ENCODE measurements at places on chromosomes 7 and 10.

DNA sequence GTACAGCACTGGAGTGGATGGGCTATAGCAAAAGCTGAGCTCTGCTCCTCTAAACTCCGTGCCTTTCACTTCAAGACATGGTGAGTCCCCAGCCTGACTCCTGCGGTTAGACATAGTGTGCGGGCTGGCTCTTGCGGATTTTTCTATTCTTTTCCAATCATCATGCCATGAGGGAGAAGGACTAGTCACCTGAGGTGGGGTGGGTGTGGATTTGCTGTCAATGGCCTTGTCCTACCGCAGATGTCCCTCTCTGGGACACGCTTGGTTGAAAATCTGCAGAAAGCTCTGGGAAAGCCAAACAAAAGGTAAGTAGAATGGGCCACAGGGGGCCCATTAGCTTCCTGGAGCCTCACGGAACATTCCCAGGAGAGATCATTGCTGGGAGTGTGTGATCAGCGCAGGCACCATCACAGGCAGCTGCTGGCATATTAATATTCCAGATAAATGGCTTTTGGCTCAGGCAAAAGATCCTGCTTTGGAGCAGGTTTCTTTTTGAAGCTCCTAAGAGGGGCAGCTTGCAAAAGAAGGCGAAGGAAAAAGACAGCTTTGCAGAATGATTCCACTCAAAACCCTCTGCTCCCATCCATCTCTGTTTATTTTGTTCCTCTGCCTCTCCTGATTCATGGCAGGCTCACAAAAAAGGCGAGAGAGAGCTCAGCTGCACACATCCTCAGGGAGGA lies 509.0 kb upstream of the ZMIZ1 start:
- DNase-seq: no peak

DNA sequence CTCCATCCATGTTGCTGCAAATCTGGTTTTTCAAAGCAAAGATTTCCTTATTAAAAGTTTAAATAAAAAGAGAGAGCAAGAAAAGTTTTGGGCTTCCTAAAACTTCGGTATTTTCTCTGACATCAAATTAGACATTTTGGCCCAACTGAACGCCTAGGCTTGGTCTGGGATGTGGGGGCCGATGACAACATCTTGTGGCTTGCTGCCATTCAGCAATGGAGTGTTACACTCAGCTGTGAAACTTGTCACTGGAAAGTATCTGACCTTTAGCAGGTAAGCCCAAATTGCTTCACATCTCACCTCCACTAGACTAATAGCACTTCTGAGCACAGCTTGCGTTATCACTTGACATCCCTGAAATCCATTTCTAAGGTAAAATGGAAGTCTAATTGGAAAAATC lies 320.6 kb downstream of the GATA3 start:
- no peak for DNase-seq

DNA sequence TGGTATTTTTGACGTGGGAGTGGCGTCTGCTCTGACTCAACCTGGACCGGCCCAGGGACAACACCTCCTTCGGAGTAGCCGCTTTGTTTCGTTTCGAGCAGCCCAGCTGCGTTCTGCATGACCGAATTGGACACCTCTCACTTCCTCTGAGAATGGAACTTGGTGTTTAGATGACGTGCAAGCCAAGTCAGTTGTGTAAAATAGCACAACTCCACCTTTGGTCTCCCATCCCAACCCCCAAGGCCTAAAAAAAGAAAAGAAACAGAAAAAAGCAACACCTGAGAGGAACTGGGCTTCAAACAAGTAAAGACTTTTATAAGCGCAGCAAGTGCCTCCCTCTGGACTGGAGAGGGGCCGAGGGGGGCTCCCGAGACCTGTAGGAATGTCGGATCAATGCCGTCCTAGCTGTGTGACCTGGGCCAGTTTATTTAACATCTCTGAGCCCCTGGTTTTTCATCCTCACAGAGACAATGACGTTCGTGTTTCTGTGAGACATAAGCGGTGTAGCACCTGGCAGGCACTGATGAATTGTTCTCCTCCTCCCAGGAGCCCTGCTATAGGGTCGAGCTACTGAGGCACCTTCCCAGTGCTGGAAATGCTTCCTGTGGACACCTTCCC lies 52.0 kb upstream of the SMNDC1 start:
- peak; percentile 23 for DNase-seq

- no peak for DNase-seq
These were observed at the start of gene PCBD1 for GRCh38 chr10:70887804-70888800. PCBD1 (minus strand) TSS chr10:70888565; CDS start chr10:70888533, 32 bp downstream.

DNA sequence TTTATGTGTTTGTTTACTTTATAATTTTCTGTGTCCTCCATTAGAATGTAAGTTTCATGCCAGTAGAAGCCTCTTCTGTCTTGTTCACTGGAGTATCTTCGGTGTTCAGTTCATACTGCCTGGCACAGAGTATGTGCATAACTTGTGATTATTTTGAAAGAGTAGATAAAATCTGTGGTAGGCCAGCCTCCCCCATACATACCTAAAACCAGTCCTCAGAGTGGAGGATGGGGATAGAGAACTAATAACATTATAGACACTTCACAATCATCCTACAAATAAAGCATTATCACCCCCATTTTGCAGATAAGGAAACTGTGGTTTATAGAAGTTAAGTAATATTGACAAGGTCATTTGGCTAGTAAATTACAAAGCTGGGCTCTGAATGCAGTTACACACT lies 28.0 kb downstream of the VIM start:
- DNase-seq: no peak

- DNase-seq: no peak
These were observed 14.9 kb downstream of the ARHGAP19 start for GRCh38 chr10:97277551-97277950.

- no peak for DNase-seq
These were observed 47.2 kb downstream of the TMEM270 start for GRCh38 chr7:73908123-73908611.

DNA sequence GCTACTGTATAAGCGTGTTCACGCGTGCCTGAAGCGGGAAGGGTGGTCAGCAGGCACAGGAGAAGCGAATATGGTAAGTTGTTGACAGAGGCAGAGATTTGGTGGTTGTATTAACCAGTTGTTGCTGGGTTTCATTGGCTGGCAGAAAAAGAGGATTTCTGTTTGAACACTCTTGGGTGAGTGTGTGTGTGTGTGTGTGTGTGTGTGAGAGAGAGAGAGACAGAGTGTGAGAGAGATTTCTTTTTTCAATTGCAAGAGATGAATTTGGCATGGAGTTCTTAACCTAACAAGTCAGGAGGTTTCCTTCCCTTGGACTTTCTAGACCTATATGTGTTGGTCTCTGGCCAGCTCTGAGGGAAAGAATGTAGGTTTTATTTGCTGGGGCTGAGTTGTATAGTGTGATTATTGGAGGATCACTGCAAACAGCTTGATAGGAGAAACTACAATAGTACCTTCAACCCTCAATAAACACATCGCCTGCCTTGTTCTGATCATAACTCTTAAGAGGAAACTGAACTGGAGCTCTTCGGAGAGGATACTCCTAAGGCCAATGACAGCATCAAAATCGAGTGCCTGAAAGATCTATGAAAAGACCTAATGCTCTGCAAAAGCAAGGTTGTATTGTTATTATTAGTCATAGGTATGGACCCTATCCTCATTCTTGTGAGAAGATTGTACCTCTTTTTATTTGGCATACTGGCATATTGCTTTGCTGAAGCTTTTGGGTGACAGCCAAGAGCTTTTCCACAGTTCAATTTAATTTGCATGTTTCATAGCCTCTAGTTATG lies 1.2 kb downstream of the MCU start:
- no peak for DNase-seq

DNA sequence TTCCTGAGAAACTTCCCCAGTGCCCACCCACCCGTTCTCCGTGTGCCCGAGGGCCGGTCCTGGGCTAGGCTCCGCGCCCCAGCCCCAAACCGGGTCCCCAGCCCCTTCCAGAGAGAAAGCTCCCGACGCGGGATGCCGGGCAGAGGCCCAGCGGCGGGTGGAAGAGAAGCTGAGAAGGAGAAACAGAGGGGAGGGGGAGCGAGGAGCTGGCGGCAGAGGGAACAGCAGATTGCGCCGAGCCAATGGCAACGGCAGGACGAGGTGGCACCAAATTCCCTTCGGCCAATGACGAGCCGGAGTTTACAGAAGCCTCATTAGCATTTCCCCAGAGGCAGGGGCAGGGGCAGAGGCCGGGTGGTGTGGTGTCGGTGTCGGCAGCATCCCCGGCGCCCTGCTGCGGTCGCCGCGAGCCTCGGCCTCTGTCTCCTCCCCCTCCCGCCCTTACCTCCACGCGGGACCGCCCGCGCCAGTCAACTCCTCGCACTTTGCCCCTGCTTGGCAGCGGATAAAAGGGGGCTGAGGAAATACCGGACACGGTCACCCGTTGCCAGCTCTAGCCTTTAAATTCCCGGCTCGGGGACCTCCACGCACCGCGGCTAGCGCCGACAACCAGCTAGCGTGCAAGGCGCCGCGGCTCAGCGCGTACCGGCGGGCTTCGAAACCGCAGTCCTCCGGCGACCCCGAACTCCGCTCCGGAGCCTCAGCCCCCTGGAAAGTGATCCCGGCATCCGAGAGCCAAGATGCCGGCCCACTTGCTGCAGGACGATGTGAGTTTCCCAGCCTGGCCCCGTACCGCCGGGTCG lies at the start of gene SCD:
Gene SCD, plus strand, starts transcription at position 469 of the 803 bp plus-strand sequence. Its CDS starts 272 bp downstream, at position 741.
- DNase-seq: peak; percentile 20

- DNase-seq: no peak
These were observed 189.6 kb downstream of the DNAJC1 start for GRCh38 chr10:21813946-21814345.

DNA sequence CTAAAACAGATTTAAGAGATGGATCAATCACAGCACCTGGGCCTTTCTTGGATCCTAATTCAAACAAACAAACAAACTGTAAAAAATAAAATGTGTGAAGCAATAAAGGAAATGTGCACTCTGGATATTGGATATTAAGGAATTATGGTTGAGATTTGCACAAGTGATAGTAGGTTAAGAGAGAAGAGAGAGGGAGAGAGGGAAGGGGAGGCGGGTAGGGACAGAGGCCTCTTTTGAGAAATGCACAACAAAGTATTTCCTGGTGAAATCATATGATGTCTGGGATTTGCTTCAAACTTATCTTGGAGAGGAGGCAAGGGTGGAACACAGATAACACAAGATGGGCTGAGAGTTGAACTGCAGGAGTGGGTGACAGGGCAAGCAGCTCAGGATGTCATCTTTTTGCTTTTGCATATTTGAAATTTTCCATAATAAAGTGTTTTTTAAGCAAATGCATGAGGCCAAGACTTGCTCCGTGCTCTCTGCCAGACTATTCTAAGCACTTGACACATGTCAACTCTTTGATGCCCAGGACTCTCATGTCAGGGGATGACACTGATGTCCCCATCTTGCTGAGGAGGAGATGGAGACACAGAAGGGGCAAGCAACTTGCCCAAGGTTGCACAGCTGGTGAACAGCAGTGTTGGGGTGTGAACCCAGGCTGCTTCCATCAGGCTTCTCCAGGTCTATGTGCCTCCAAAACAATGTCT lies 9.1 kb upstream of the AEBP1 start:
- no peak for DNase-seq

DNA sequence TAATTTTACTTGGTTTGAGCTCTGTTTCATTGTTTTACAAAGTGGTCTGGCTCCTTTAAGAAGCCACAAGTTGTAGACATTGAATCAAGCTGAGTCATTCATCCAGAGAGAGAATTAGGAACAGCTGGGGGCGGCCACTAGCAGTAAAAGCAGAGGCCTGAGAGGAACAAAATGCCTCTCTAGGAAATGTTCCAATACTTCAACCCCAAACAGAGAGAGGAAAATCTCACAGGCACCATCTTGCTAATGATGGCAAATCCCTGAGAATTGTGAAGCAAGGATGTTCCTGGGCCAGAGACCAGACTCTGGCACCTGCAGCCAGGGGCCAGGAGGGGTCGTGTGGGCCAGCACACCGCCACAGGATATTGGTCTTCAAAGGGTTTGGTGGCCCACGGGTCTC lies 26.5 kb upstream of the TRIL start:
- no peak for DNase-seq

GRCh38 chr10:68301790-68302502 lies 29.9 kb upstream of the HNRNPH3 start:
- DNase-seq: no peak

DNA sequence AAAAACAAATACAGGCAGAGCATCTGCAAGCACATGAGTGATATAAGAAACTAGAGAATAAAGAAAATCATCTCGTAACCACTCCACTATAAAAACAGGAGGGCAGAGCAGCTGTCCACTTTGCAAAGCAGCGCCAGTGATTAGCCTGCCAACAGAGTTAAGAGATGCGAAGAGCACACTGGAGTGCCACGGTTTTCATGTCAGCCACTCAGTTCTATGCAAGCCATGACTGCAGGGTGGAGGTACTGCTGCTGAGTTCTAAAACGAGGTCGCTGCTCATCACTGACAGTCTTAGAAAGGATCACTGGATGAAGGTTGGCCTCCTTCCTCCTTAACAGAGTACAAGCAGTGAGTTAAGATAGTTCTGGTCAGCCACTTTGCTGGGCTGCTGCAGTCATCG lies 58.5 kb downstream of the FGFR2 start:
- DNase-seq: no peak

DNA sequence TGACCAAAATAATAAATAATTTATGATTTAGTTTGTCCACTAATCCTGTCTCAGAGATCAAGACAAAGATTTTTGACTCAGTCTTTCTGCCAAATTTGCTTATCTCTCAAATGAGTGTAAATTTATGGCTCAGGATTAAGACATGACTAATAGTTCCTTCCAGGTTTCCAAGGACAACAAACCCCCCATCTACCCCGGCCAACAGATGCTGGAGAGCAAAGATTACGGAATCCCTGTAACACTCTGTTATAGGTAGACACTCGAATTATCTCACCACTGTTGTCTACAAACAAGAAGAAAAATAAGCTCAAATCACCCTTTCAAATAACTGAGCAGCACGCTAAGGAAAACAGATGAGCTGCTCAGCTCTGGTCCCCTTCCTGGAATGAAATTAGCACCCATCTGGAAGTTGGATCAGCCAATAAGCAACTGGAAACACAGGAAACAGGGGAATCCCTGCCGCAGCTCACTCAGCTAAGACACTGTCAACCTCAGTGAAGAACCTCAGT lies 56.8 kb upstream of the SVIL start:
- no peak for DNase-seq

GRCh38 chr10:16521311-16522016 lies at the start of gene C1QL3:
C1QL3 (minus strand) TSS chr10:16521879; CDS start chr10:16521065, 814 bp downstream.
- no peak for DNase-seq

DNA sequence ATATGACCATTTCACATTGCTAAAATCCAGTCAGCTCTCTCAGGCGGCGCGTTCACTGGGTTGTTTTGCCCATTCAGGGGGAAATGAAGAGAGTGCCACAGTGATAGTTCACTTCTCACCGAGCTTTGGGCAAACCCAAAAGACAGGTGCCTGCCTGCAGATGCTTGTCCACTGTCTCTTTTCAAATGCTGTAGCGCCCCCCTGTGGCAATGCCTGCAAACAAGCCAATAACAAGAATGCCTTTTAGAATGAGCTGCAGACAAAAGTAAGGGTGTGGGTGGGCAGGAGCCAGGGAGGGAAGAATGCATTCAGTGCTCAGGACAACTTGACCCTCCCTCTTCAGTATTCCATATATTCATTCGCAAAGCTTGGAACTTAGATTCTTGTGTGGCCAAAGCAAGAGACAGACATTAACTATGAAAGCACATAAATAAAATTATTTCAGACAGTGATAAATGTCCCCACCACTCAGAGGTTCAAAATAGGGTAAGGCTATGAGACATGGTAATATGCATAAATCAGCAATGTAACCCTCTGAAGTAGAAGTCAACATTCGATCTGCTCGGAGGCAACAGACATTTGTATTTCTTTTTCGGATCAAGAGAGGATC lies 86.9 kb downstream of the JAZF1 start:
- no peak for DNase-seq

Measured in esophagus squamous epithelium (tissue), 5 donors.